Glomerular endothelial cell (primary cell): ENCODE measurements at places on chromosomes 5 and 9. TPM values are rescaled to one million over a fixed set of nuclear protein-coding genes. Genes with fewer than 3 reads are reported as not detected.

GRCh38 chr5:39400713-39401578 is 23.8 kb downstream of the DAB2 start:
- DNase-seq: no peak

- no peak for DNase-seq
Measured at GRCh38 chr9:101054657-101055056, 26.1 kb downstream of the PLPPR1 start.

GRCh38 chr5:81065492-81065891 is 105.3 kb downstream of the RASGRF2 start:
- no peak for DNase-seq

- DNase-seq: no peak
Measured at GRCh38 chr5:5592541-5592940, 170.1 kb downstream of the ICE1 start.

- no peak for DNase-seq
Measured at GRCh38 chr5:148309019-148309418, 3.2 kb upstream of the SPINK7 start.

- no peak for DNase-seq
Measured at GRCh38 chr5:134097211-134097749, 17.2 kb upstream of the TCF7 start.

- DNase-seq: no peak
Measured at GRCh38 chr5:98839469-98840383, 66.3 kb downstream of the RGMB start.

DNA sequence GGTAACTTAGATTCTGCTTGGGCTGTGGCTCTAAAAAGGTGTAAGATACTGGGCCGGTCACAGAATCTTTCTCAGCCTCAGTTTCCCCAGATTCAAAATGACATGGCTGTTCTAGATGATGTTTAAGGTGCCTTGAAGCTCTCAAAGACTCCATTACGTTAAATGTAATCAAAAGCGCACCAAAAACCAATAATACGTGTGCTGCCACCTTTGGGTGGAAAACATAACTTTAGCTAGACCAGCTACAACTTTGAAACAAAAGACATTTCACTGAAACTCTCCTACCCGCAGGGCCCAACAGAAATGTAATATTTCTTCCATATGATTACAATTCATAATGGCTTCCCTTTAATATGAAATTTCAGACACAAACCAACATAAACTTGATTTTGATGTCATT is 35.0 kb upstream of the PCSK5 start:
- no peak for DNase-seq

- no peak for DNase-seq
Measured at GRCh38 chr5:66164044-66164790, 20.1 kb downstream of the SREK1 start.

GRCh38 chr9:106149956-106150355 is 455.6 kb downstream of the TMEM38B start:
- no peak for DNase-seq

- no peak for DNase-seq
Measured at GRCh38 chr5:151740958-151741373, 17.5 kb downstream of the ATOX1 start.

GRCh38 chr9:2461892-2462291 is 159.7 kb upstream of the VLDLR start:
- DNase-seq: no peak

DNA sequence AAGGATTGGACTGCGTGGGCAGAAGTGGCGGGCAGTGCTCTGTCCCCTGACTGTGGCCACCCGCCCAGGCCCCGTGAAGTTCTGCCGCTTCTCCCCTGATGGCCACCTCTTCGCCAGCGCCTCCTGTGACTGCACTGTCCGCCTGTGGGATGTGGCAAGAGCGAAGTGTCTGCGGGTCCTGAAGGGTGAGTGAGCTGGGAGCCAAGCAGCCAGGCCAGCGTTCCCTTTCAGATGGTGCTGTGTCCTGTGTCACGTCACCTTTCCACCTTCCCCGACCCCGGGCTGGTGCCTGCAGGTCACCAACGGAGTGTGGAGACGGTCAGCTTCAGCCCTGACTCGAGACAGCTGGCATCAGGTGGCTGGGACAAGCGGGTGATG is 2.3 kb downstream of the WDR38 start:
- no peak for DNase-seq

- no peak for DNase-seq
Measured at GRCh38 chr5:55096861-55097260, 5.6 kb upstream of the GZMA start.

- DNase-seq: no peak
Measured at GRCh38 chr9:77872177-77872576, 159.4 kb downstream of the GNAQ start.

GRCh38 chr9:123382653-123383511 is 26.9 kb downstream of the CRB2 start:
- no peak for DNase-seq

GRCh38 chr9:126398403-126399058 is 71.9 kb downstream of the MVB12B start:
- DNase-seq: no peak

GRCh38 chr5:160524827-160525226 is 103.2 kb downstream of the PTTG1 start:
- DNase-seq: no peak

DNA sequence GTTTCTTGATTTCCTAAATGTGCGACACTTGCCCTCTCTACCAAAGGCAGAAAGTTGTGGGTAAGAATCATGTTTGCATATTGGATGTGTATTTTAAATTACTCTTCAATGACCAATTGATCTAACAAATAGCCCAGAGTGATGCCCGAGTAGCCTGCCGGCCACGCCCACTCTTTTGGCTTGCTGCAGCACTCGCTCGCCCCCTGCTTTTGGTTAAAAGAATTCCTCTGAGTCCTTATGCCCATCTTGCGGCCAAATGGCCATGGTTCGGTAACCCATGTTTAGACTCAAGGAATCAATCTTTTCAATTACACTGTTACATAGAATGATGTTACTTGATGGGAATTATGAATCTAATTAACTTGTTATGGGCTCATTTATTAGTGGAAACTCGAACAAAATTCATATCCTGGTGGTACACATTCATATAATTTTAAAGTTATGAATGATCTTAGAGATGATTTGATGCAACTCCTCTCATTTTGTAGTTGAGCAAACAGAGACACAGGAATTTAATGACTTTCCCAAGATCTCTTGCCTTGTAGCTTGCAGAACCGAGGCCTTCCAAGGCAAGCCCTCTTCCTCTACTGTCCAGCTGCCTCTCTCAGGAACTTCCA is 36.5 kb downstream of the PPIC start:
- no peak for DNase-seq

GRCh38 chr5:115815006-115815692 is 1.3 kb downstream of the CDO1 start:
- no peak for DNase-seq

GRCh38 chr9:8863886-8864544 is 1064.4 kb upstream of the DMAC1 start:
- no peak for DNase-seq

- no peak for DNase-seq
Measured at GRCh38 chr5:133348406-133348805, 263.9 kb downstream of the FSTL4 start.

- DNase-seq: no peak
Measured at GRCh38 chr9:137150617-137151457, 11.9 kb downstream of the GRIN1 start.

DNA sequence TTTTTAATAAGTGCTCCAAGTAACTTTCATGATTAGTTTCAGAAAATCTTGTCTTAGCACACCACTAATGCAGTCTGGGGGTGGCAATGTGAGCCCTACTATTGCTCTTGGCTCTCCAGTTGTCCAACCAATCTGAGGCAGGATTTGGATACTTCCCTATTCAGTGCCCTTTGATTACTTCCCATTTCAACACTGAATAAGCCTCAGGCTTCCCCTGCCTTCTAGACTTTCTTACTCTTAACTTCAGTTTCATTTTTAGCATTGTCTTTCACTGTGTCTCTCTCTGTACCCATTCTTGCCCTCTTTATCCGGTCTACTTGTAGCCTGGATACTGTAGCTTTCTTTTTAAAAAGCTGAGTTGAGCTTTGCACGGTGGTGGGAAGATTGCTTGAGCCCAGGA is 186.1 kb downstream of the C9orf152 start:
- no peak for DNase-seq

GRCh38 chr5:569358-569867 is 42.7 kb upstream of the CEP72 start:
- DNase-seq: no peak

DNA sequence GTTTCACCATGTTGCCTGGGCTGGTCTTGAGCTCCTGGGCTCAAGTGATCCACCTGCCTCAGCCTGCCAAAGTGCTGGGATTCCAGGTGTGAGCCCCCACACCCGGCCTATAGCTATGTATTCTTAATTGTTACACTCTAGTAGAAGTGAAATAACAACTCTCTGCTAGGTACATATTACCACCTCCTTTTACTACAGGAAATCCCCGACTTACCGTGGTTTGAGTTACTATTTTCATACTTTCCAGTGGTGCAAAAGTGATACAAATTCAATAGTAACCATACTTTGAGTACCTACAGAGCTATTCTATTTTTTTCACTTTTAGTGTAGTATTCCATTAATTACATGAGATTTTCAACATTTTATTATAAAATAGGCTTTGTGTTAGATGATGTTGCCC is 719 bp downstream of the ARL14EPL start:
- no peak for DNase-seq

DNA sequence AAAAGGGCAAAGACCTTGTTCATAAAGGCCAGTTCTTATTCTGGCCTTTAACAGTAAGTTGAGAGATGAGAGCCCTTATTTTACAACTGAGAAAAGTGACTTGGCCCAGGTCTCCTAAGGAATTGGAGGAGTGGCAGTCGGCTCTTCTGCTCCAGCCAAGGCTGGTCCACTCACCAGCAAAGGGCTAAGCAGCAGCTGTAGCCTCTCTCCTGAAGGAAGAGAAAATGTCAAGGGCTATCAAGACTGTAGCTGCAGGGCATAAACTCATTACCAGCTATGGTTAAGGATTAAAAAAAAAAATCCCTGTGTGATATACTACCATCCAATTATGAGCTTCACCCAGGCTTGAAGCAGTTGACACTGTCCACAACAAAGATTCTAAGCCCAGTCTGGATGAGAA is 138.6 kb upstream of the RAD23B start:
- DNase-seq: no peak

- DNase-seq: no peak
Measured at GRCh38 chr5:6862306-6862705, 149.1 kb downstream of the TENT4A start.

Gene CRHBP
- total RNA-seq: 0.58 and 3.4 TPM in 2 replicates

Gene LCN15
- total RNA-seq: 0.29 TPM in 1 of 2 replicates, not detected in the other

Gene KCTD16
- 0.10 and 0.18 TPM in 2 replicates for total RNA-seq

Gene PCDHGA6
- total RNA-seq: 4.5 and 6.6 TPM in 2 replicates

Gene SPINK7
- total RNA-seq: not detected in 2 replicates

Gene GRM6
- not detected in 2 replicates for total RNA-seq

Gene CSF2
- total RNA-seq: 9.5 and 31.6 TPM in 2 replicates

Gene EQTN
- total RNA-seq: not detected in 2 replicates

Gene IFNA5
- total RNA-seq: not detected in 2 replicates

Gene TIFAB
- not detected in 2 replicates for total RNA-seq

Gene PCDHB4
- 0.10 and 0.53 TPM in 2 replicates for total RNA-seq

Gene LOX
- 31.0 and 164 TPM in 2 replicates for total RNA-seq

Gene PHF24
- total RNA-seq: 0.06 TPM in 1 of 2 replicates, not detected in the other

Gene PPP1R2B
- not detected in 2 replicates for total RNA-seq
